ENCODE measurements at places on chromosomes 12 and 14.

- DNase-seq, result no peak
Observed at GRCh38 chr14:68526512-68527091, 266.3 kb downstream of the ZFP36L1 start.

GRCh38 chr12:31874961-31875608 is 84.1 kb upstream of the RESF1 start:
- peak; percentile 25 for DNase-seq

- DNase-seq, result no peak
Observed at GRCh38 chr12:39426636-39427240, 16.2 kb downstream of the KIF21A start.

GRCh38 chr14:67387195-67387594 is 24.8 kb downstream of the PLEK2 start:
- no peak for DNase-seq

GRCh38 chr12:46546634-46547273 is 174.2 kb upstream of the SLC38A2 start:
- no peak for DNase-seq

- DNase-seq, result no peak
Observed at GRCh38 chr14:94653321-94653720, 41.1 kb downstream of the SERPINA3 start.

GRCh38 chr12:5588176-5588575 is 156.3 kb downstream of the NTF3 start:
- no peak for DNase-seq

- DNase-seq, result no peak
Observed at GRCh38 chr12:68515793-68516192, 94.9 kb upstream of the RAP1B start.

DNA sequence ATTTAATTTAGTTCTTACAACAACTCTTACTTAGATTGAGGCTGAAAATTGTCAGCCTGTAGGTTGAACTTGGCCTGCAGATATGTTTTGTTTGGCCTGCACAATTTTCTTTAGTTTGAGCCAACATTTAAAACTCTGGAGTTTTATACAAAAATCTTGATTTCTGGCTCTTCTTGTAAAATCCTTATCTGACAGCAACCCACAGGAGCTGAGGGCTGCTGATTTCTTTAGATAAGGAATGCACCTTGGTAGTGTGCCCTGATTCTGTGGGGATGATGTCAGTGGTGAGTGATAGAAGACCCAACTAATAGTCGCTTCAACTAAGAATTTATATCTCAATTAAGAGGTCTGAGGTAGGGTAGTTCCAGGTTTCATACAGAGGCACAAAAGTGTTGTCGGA is 49.5 kb downstream of the SOCS2 start:
- no peak for DNase-seq

DNA sequence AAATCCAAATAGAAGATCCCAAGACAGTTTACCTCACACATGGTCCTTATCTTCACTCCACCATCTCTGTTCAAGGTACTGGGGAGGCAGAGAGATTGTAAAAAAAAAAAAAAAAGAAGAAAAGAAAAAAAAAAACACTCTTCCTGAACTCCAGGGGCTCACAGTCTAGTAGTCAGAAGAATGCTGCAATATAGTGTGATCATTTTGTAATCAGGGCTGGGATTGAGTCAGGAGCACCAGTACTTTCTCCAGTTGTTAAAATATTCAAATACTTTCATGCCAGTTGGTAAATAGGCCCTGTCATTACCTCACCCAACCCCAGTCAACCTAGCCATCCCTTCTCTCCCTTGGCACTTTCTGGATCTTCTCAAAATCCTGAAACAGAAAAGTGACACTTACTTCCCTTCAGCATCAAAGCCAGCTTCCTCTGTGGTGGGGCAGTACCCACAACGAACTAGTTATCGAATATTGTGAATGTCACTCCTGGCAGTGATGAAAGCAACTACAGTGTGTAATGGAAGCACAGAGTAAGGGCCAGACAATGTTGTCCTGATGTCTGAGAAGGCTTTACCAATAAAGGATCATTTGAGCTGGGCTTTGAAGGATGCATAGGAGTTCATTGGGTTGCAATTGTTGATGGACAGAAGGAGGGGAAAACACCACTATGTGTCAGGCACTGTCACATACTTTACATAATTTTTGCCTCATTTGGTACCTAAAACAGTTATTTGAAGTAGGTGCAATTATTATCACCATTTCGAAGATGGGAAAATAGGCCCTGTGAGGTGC is 44.3 kb upstream of the HSPB8 start:
- no peak for DNase-seq

DNA sequence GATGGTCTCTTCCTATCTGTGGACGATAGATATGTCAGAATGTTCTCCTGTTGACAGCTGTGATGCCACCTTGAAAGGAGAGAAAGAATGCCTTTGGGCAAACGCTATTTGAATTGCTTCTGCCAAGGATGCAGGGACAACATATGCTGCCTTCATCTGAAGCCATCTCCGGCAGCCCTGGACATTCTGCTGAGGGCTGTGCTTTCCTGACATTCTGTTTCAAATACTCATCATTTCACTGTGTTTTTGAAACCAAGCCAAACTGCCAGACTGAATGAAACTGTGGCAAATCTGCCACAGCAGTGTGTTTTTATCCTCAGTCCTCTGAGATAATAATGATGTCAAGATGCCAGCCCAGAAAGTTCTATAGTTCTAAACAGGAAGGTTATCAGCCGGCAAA is 85.8 kb upstream of the BCAT1 start:
- DNase-seq, result no peak

- DNase-seq, result no peak
Observed at GRCh38 chr12:104834607-104835006, 123.5 kb downstream of the SLC41A2 start.

GRCh38 chr12:110921262-110921661 is 883 bp upstream of the MYL2 start:
- DNase-seq, result peak; percentile 24

- DNase-seq, result no peak
Observed at GRCh38 chr12:63354969-63355368, 204.0 kb upstream of the AVPR1A start.

- no peak for DNase-seq
Observed at GRCh38 chr12:44759289-44759688, 116.8 kb downstream of the NELL2 start.

DNA sequence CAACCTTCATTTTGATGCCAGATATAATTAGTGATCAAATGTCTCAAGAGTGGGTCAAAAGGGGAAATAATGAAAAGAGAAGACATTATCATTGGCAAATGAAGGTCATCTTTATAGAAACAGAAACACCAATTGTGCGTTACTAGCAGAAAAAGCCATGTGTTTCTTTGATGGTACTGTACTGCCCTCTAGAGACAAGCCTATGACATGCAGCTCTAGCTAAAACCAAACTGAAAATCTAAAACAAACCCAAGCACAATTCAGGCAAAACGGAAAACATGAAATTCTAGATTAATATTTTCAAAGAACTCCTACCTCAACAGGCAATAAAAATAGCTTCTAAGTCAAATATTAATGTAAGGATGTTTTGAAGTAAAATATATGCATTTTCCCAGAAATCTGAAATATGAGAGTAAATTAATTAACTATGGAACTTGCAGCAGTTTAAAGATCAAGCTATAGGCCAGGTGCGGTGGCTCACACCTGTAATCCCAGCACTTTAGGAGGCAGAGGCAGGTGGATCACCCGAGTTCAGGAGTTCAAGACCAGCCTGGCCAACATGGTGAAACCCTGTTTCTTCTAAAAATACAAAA is 115.4 kb downstream of the KLHL28 start:
- DNase-seq, result peak; percentile 34

DNA sequence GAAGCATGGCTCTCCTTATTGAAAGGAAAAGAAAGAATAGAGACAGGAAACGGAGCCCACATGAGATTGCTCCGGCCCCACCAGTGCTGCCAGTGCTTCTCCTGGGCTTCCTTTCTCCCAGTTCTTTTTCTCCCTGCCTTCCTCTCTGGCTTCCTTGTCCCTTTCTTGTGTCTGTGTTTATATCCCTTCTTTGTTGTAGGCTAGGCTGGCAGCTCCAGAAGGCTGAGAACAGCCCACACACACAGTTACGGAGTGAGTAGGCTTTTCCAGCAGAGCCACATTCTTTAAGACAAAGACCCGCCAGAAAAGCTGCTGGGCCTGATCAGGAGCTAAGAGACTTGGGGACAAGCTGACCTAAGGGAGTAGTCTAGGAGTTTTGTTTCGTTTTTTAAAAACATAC is 13.0 kb downstream of the CIPC start:
- DNase-seq, result no peak

GRCh38 chr12:49507139-49507538 is 31.7 kb upstream of the KCNH3 start:
- peak; percentile 77 for DNase-seq

GRCh38 chr14:58460772-58461171 is 33.3 kb downstream of the KIAA0586 start:
- DNase-seq, result no peak

DNA sequence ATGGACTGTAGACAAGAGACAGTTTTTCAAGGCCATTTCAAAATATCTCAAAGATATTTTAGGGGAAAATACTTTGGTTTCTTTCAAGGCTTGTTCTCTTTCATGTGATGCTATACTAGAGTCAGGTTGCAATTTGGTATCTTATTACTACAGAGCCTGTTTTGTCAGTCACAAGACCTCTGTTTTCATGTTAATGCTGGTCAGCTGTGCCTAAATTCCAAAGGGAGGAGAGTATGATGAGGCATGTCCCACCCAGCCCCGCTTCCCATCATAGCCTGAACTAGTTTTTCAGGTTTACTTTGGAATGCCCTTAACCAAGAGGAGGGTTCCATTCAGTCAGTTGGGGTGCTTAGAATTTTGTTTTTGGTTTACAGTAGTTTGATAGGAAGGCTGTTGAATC is 52.6 kb downstream of the GPHB5 start:
- DNase-seq, result no peak

DNA sequence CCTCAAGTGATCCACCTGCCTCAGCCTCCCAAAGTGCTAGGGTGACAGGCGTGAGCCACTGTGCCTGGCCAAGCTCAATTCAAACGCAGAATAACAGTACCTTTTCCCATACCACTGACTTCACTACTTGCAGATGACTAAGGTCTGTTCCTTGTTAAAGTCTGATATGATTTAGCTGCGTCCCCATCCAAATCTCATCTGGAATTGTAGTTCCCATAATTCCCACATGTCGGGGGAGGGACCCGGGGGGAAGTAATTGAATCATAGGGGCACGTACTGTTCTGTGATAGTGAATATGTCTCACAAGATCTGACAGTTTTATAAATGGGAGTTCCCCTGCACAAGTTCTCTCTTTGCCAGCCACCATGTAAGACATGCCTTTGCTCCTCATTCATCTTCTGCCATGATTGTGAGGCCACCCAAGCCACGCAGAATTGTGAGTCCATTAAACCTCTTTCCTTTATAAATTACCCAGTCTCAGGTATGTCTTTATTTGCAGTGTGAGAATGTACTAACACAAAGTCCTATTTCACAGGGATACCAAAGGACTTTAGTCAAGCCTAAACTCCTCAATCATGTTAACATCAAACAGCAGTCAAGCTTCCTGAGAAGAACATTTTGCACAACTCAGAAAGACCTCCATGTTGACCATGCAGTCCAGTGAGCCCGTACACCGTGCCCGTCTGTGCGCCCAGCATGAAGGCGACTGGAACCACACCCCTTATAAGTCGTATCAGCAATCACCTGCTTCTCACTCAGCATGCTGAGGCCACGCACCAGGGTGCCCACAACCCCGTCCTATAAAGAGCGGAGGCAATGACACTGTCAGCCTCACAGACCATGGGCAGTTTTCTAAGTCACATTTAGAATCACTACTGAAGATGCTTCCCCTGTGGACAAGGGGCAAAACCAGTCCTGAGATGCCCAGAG is 36.9 kb downstream of the FOXN3 start:
- DNase-seq, result no peak

GRCh38 chr14:43789458-43789857 is 717.6 kb downstream of the FSCB start:
- DNase-seq, result no peak
